ENCODE measurements at places on chromosomes 6 and 20. TPM values are rescaled to one million over a fixed set of nuclear protein-coding genes. Genes with fewer than 3 reads are reported as not detected.

BPIFB1 gene
- not detected for polyA plus RNA-seq

TUBB2B gene
- not detected for polyA plus RNA-seq

ADGRF5 gene
- not detected for polyA plus RNA-seq

ERVFRD-1 gene
- not detected for polyA plus RNA-seq

RNF146 gene
- polyA plus RNA-seq, result 25.1 TPM

PI3 gene
- polyA plus RNA-seq, result not detected

MACROD2 gene
- not detected for polyA plus RNA-seq

DBNDD2 gene
- 18.0 TPM for polyA plus RNA-seq

DAAM2 gene
- not detected for polyA plus RNA-seq

RNF39 gene
- not detected for polyA plus RNA-seq

TNFRSF6B gene
- polyA plus RNA-seq, result not detected

PTCHD4 gene
- not detected for polyA plus RNA-seq

FYN gene
- 414 TPM for polyA plus RNA-seq

ULBP3 gene
- polyA plus RNA-seq, result 2.5 TPM

ZBTB9 gene
- 3.0 TPM for polyA plus RNA-seq

LY6G6F gene
- not detected for polyA plus RNA-seq
